ENCODE measurements at places on chromosomes 2 and 18. TPM values are rescaled to one million over a fixed set of nuclear protein-coding genes. Genes with fewer than 3 reads are reported as not detected.

Gene EGR4
- total RNA-seq = not detected

Gene ATP6V1B1
- total RNA-seq = not detected

Gene POTEE
- total RNA-seq = 0.48 TPM

Gene ASXL3
- total RNA-seq = not detected

Gene TTR
- total RNA-seq = not detected

Gene MTCL1
- total RNA-seq = 0.69 TPM

Gene POTEJ
- total RNA-seq = not detected

Gene PLEKHH2
- 1.2 TPM for total RNA-seq

Gene TSPYL6
- total RNA-seq = not detected

Gene ZNF519
- 22.7 TPM for total RNA-seq

Gene CYP26B1
- not detected for total RNA-seq

DNA sequence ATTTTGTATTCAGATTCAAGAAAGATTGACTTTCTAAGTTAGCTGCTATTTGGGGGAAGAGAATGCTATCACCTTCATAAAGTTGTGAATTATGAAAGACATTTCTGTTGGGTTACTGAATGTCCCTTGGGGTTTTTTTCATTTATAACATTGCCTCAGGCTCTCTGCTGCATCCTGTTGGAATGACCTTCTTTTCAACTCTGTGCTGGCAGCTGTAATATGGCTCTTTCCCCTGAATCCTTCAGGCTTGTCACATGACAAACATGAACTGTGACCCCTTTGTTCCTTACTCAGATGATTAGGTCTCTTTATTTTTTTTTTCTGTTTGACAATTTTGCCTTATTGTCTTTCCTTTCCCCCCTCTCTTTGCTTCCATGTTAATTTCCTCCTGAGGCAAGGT is 159.8 kb downstream of the TAF4B start:
- H3K27ac ChIP-seq = no peak overlapping the region
- peaks cover 1% of the 10 kb centered on the region for H3K4me1 ChIP-seq
- no peaks in the 10 kb centered on the region for H3K27me3 ChIP-seq
- H3K36me3 ChIP-seq = peaks cover 7% of the 10 kb centered on the region
- DNase-seq = no peak
- no peak overlapping the region for H3K4me3 ChIP-seq

- DNase-seq = no peak
- no peaks in the 10 kb centered on the region for H3K4me1 ChIP-seq
- no peaks in the 10 kb centered on the region for H3K27me3 ChIP-seq
- H3K36me3 ChIP-seq = no peaks in the 10 kb centered on the region
- H3K27ac ChIP-seq = no peak overlapping the region
These were observed 4.8 kb downstream of the ANO7 start for GRCh38 chr2:241193271-241193670.

- H3K36me3 ChIP-seq = no peaks in the 10 kb centered on the region
- H3K4me3 ChIP-seq = no peak overlapping the region
- H3K27me3 ChIP-seq = peaks cover 14% of the 10 kb centered on the region
- peaks cover 4% of the 10 kb centered on the region for H3K4me1 ChIP-seq
- DNase-seq = no peak
These were observed 15.6 kb upstream of the PKDCC start for GRCh38 chr2:42032224-42032620.

- no peak overlapping the region for H3K4me3 ChIP-seq
- peaks cover 1% of the 10 kb centered on the region for H3K36me3 ChIP-seq
- peaks cover 28% of the 10 kb centered on the region for H3K4me1 ChIP-seq
- peak overlapping the region; percentile 74 for H3K27ac ChIP-seq
- DNase-seq = no peak
- H3K27me3 ChIP-seq = no peaks in the 10 kb centered on the region
These were observed 116.7 kb upstream of the COPS8 start for GRCh38 chr2:236968880-236969534.

- peaks cover 2% of the 10 kb centered on the region for H3K36me3 ChIP-seq
- peaks cover 6% of the 10 kb centered on the region for H3K27me3 ChIP-seq
- H3K4me3 ChIP-seq = no peak overlapping the region
- no peak overlapping the region for H3K27ac ChIP-seq
- no peak for DNase-seq
These were observed 555.8 kb upstream of the ID2 start for GRCh38 chr2:8125741-8126711.

DNA sequence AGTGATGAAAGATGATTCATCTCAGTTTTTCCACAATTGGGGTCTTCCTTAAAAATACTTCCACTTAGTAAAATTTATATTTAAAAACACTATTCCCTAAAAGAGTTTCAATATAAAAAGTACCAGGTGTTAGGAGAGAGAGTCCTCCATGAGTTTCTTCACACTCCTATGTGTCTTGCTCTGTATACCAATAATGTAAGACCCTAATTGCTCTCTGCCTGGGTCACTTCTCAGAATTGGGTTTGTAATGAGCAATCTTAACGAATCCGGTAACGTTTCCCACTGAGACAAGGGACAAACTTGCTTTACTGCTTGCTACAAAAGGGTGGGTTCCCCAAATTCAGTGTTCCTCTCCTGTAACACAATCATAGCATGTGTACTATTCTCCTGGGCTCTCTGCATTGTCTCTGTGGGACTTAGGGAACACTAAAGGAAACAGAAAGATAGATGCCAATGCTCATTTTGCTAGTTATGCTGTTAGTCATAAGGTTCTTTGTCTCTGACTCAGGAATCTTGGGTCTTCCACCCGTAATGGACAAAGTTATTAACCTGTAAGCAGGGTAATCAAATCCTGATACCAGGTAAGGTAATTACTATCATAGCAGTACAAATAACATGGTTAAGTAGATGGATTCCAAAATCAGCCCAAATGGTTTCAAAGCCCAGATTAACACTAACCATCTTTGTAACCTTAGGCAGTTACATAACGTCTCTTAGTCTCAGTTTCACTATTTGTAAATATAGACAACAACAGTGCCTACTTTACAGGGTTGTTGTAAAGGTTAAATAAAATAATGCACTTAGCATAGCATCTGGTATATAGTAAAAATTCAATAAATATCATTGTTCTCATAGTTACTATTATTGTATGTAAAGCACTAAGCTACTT is 46.3 kb downstream of the ITSN2 start:
- DNase-seq = no peak
- H3K27me3 ChIP-seq = no peaks in the 10 kb centered on the region
- H3K27ac ChIP-seq = no peak overlapping the region
- peaks cover 8% of the 10 kb centered on the region for H3K36me3 ChIP-seq
- H3K4me3 ChIP-seq = no peak overlapping the region

- H3K27me3 ChIP-seq = no peaks in the 10 kb centered on the region
- peaks cover 9% of the 10 kb centered on the region for H3K36me3 ChIP-seq
- H3K4me1 ChIP-seq = peaks cover 45% of the 10 kb centered on the region
- no peak for DNase-seq
These were observed 335 bp downstream of the TRAK2 start for GRCh38 chr2:201450954-201451291.

GRCh38 chr2:30239308-30239985 is 8.1 kb downstream of the LBH start:
- peaks cover 54% of the 10 kb centered on the region for H3K36me3 ChIP-seq
- H3K4me1 ChIP-seq = peaks cover 76% of the 10 kb centered on the region
- H3K27ac ChIP-seq = peak overlapping the region; percentile 92
- peak overlapping the region; percentile 79 for H3K4me3 ChIP-seq
- peak; percentile 82 for DNase-seq

- H3K4me3 ChIP-seq = no peak overlapping the region
- H3K27me3 ChIP-seq = no peaks in the 10 kb centered on the region
- DNase-seq = no peak
- no peak overlapping the region for H3K27ac ChIP-seq
- H3K4me1 ChIP-seq = no peaks in the 10 kb centered on the region
These were observed 35.0 kb downstream of the NEDD4L start for GRCh38 chr18:58078889-58079573.

- no peaks in the 10 kb centered on the region for H3K4me1 ChIP-seq
- H3K27ac ChIP-seq = no peak overlapping the region
- H3K36me3 ChIP-seq = no peaks in the 10 kb centered on the region
- DNase-seq = no peak
- H3K27me3 ChIP-seq = no peaks in the 10 kb centered on the region
- no peak overlapping the region for H3K4me3 ChIP-seq
These were observed 1144.7 kb upstream of the PIK3C3 start for GRCh38 chr18:40810372-40810771.

GRCh38 chr2:4782647-4783046 is 909.5 kb upstream of the SOX11 start:
- no peaks in the 10 kb centered on the region for H3K4me1 ChIP-seq
- no peak overlapping the region for H3K27ac ChIP-seq
- H3K4me3 ChIP-seq = no peak overlapping the region
- no peaks in the 10 kb centered on the region for H3K36me3 ChIP-seq

- H3K27ac ChIP-seq = peak overlapping the region; percentile 54
- H3K36me3 ChIP-seq = peaks cover 39% of the 10 kb centered on the region
- peaks cover 58% of the 10 kb centered on the region for H3K4me1 ChIP-seq
- H3K27me3 ChIP-seq = no peaks in the 10 kb centered on the region
- no peak for DNase-seq
These were observed 15.1 kb downstream of the DOCK10 start for GRCh38 chr2:225027061-225027762.

- H3K36me3 ChIP-seq = no peaks in the 10 kb centered on the region
- peak overlapping the region; percentile 65 for H3K4me3 ChIP-seq
- DNase-seq = no peak
- peaks cover 29% of the 10 kb centered on the region for H3K4me1 ChIP-seq
These were observed 748 bp downstream of the LIPG start for GRCh38 chr18:49562481-49563129.

DNA sequence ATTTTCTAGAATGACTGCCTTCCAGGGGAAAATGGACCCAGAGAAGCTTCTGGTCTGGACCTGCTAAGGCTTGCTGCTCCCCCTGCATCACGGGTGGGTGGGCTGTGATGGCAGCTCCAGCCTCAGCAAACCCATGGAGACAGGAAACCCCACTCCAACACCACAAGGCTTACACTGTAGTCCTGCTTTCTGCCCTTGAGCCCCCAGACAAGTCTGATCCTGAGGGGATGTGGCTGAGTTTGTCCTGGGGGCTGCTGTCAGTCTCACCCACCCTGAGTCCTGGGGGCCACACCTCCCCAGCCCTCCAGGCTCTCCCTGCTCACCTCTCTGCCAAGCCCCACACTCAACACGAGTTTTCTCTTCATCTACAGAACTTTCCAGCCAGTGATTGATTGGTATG is 279.4 kb downstream of the EIPR1 start:
- no peaks in the 10 kb centered on the region for H3K36me3 ChIP-seq
- H3K4me1 ChIP-seq = peaks cover 8% of the 10 kb centered on the region
- H3K4me3 ChIP-seq = no peak overlapping the region
- H3K27ac ChIP-seq = no peak overlapping the region

GRCh38 chr2:127157114-127157513 is 50.2 kb upstream of the BIN1 start:
- peaks cover 4% of the 10 kb centered on the region for H3K27me3 ChIP-seq
- no peak for DNase-seq
- H3K27ac ChIP-seq = no peak overlapping the region
- no peak overlapping the region for H3K4me3 ChIP-seq
- no peaks in the 10 kb centered on the region for H3K36me3 ChIP-seq

GRCh38 chr2:234544659-234545611 is 48.1 kb upstream of the ARL4C start:
- no peak overlapping the region for H3K4me3 ChIP-seq
- H3K4me1 ChIP-seq = peaks cover 2% of the 10 kb centered on the region
- peaks cover 25% of the 10 kb centered on the region for H3K27me3 ChIP-seq
- H3K27ac ChIP-seq = no peak overlapping the region
- no peaks in the 10 kb centered on the region for H3K36me3 ChIP-seq
- DNase-seq = peak; percentile 78

DNA sequence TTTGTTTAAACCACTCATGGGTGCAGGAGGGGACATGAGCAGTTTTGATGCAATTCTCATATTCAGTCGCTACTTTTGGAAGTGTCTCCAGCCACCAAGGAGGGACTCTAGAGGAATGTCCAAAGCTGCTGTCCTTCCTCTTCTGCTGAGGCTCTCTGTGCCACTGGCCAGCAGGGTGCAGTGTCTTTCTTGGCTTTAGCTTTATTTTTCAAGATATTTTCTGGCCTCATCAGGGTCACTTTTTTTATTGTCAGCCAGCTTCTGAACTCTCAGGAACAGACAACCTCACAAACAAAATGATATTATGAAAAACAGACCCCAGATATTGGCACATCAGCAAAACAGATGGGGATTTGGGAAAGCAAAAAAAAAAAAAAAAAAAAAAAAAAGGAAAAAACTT is 289.3 kb upstream of the ZSWIM2 start:
- no peaks in the 10 kb centered on the region for H3K27me3 ChIP-seq
- H3K27ac ChIP-seq = no peak overlapping the region
- no peaks in the 10 kb centered on the region for H3K4me1 ChIP-seq
- no peak overlapping the region for H3K4me3 ChIP-seq

DNA sequence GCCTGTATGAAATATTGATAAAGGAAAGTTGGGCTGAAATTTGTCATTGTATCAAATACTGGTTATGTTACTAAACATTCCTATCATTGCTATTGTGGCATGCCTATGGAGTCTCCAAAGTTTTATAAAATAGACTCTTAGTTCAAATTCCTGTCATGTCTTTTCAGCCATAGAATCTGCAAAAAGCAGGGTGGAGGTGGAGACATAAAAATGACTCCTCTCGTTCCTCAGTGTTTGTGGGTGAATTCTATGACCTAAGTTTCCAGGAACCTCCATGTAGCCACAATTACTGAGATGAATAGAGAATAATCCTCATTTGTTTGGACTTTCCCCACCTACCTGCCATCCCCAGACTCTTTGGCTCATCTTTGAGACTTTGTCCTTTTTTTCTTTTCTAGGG is 326.3 kb upstream of the ETAA1 start:
- H3K4me3 ChIP-seq = no peak overlapping the region
- H3K27ac ChIP-seq = no peak overlapping the region
- peaks cover 2% of the 10 kb centered on the region for H3K27me3 ChIP-seq
- no peak for DNase-seq
- H3K4me1 ChIP-seq = no peaks in the 10 kb centered on the region
- H3K36me3 ChIP-seq = no peaks in the 10 kb centered on the region

DNA sequence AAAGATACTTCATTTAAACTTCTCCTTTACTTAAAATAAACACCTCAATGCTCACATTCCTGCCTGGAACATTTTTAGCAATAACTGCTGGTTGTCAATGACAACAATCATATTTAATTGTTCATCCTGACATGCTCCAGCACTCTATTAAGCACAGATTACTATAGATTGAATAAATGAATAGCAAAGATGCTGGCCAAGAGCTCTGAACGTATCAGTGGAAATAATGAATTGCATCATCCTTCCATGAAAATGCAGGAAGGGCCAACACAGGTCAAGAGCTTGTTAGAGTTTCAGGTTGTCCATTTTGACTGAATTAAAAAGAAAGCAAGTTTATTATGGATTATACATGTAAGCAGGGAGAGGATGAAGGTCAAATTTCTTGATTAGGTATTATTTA is 994.0 kb downstream of the TSN start:
- H3K4me1 ChIP-seq = no peaks in the 10 kb centered on the region
- no peak for DNase-seq
- H3K36me3 ChIP-seq = no peaks in the 10 kb centered on the region
- H3K27me3 ChIP-seq = no peaks in the 10 kb centered on the region

DNA sequence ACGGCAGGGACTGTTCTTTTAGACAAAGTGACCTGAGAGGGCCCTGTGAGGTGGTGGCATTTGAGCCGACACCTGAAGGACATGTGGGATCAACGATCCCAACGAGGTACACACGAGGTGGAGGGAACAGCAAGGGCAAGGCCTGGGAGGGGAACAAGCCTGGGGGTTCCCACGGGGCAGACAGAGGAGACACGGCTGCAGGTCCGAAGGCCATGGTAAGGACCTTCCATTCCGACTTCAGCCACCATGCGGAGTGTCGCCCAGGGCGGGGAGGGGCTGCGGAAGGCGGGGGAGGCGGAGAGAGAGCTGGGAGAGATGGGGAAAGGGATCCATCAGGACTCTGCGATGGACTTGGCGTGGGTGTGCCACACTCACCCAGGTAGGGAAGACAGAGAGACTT is 151.8 kb downstream of the HDAC4 start:
- peaks cover 19% of the 10 kb centered on the region for H3K4me1 ChIP-seq
- peaks cover 11% of the 10 kb centered on the region for H3K36me3 ChIP-seq
- peaks cover 2% of the 10 kb centered on the region for H3K27me3 ChIP-seq
- H3K4me3 ChIP-seq = no peak overlapping the region
